ENCODE measurements at places on chromosomes 1 and 21.

GRCh38 chr1:45282351-45282750, 44.3 kb upstream of the HPDL start:
- no peak for DNase-seq

DNA sequence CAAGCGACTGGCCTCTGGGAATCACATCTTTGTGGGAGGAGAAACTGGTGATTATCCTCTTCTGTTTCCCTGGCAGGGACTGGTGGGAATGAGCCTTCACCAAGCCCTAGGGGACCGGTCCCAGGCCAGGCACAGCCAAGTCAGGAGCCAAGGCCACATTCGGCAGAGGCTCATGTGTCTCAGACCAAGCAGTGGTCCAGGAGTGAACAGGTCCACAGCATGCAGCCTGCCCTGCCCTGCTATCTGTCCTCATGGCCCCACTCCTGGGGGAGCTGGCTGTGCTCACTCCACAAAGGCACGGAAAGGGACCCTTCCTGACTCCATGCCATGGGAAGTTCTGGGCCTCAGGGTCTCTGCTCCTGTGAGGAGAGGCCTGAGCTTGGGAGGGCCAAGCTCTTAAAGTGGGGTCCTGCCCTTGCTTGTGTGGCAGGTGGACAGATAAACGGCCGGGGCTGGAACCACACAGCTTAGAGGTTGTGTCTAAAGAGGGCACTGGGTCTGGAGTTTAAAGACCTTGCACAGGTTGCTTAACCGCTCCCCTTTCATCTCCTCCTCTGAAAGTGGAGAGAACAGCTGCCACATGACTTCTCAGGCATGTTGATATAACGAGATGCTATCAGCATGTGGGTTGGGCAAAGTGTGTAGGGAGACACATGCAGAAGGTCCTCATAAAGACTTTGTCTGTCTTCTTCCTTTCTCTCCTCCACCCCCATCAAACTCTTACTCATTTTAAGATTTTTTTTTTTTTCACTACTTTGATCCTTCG, 57.5 kb downstream of the CASQ2 start:
- no peak for DNase-seq

GRCh38 chr1:119621705-119622104, 26.4 kb downstream of the ZNF697 start:
- DNase-seq = no peak

DNA sequence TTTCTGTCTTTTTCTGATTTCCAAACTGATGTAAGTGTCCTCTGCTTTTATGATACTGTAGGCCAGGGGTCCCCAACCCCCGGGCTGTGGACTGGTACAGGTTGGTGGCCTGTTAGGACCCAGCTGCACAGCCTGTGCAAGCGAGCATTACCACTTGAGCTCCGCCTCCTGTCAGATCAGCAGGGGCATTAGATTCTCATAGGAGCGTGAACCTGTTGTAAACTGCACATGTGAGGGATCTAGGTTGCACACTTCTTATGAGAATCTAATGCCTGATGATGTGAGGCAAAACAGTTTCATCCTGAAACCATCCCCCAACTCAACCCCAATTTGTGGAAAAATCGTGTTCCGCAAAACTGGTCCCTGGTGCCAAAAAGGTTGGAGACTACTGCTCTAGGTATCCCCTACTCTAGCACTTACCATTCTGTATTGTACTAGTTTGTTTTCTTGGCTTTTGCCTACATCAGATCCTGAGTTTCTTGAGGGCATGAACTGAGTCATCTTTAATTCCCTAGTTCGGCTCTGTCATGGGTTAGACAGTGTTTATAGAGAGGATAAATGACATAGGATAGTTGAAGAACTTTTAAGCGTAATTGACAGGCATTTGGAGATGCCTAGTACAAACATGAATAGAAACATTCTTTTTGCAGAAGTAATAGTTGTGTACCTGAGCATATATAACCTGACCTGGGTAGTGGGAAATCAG, 4.1 kb downstream of the ABCD3 start:
- no peak for DNase-seq

GRCh38 chr1:175808573-175808972, 65.2 kb upstream of the TNR start:
- DNase-seq = no peak

DNA sequence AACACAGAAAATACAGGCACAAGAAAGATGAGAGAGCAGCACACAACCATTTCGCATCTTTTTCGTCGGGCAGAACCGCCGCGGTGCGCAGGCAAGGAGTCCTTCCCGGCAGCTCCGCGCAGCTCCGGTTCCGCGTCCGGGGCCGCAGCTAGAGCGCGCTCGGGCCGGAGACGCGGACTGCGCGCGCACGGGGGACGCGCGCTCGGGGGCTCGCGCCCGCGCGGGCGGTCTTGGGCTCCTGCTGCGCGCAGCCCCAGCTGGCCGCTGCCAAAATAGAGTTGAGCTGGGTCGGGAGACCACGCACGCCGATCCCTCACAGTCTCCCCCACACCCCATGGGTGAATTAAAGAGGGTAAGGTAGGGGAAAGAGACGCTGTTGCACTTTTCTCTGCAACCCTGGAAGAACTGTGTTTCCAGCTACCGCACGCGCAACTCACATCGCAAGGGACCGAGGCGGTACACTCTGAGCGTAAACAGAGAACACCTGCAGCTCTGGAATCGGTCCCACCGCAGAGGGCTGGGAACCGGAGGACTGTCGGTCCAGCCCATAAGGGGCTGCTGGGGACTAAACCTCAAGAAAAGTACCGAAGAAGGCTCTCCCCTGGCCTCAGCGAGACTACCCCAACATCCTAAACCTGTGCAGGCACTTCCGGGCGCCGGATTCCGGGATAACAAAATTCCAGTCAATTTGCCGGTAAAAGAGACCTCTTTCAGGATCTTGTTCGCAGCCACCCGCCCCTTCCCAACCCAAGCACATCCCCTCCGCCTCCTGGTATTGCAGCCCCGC, 1.7 kb downstream of the NR5A2 start:
- no peak for DNase-seq

GRCh38 chr1:58005212-58005611, 541.3 kb downstream of the OMA1 start:
- DNase-seq = no peak

- DNase-seq = no peak
Observed at GRCh38 chr1:107673006-107673405, 292.0 kb downstream of the VAV3 start.

DNA sequence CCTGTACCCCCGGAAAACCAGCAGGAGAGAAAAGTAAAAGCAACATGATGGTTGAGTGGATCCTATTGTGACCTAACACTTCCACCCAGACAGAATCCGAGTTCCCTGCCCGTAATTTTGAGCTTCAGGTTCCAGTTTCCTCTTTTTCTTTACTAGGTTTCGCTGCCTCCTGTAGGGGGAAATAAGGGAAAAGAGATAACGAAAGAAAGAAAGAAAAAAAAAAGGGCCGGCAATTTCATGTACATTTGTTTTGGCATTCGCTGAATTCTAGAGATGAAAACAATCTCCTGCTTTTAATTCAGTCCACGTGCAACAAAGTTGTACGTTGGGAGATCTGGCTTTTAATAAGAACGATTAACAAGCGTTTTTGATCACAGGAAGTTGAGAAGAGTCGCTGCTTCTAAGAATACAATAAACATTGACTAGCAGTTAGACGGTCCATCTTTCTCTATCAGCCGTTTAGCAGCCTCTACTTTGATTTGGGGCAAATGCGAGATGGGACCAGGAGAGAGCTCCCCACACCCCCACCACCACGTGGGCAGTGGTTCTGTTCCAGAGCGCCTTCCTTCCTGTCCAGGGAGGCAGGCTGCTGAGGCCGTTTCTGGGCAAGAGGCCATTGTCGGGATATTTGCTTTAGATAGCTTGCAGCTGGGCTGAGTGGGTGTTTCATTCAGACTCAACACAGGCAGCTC, 155.9 kb upstream of the RUNX1 start:
- DNase-seq = peak; percentile 56

DNA sequence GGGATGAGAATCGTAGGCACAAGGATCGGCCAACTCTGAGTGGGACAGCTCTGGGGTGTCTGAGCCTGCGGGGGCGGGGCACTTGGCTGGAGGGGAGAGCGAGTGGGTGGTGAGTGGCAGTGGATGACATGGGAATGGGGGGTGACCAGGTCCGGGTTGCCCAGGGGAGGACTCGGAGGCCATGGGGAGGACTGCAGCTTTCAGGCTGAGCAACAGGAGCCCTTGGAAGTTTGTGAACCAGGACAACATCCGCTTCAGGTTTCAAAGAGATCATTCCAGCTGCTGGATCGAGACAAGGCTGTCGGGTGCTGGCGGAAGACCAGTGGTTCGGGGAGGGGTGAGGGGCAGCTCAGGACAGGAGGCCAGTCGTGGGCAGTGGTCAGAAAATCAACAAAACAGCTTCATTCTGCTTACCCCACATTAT, 124.4 kb upstream of the IRF2BP2 start:
- DNase-seq = no peak

DNA sequence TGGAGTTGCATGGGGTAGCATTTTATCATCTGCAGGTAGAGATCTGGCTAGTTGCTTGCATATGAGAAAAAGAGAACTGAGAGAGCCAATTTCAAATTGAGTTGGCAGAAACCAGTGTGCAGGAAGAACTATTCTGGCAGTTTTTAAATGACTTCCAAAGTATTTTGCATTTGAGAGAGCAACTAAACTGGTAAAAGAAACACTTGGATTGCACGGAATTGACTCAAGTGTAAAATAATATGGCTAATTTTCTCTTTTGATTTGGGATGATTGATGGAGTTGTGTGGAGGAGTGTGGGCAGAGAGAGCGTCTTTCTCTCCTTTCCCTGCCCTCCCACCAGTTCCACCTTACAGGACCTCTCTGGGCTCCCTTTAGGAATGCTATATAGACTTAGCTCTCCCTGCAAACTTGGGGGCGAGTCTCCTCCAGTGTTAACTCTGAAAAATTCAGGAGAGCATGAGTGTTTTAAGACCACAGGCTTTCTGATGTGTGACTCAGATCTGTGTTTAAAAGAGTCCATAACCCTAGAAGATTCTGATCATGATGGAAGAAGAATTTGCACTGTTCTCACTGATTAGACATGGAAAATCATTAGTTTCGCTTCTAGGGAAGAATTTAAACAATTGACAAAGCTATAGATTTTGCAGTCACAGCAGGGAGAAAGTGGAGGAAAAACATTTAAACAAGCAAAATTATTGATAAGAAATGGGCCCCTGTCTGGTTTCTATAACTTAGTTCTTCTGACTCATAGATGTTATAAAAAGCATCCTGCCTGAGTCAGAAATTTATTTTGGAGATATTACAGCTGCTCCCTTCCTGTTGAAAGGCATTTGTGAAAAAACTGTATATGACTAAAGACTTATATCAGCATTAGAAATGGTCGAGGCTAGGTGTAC, 24.9 kb upstream of the CTBS start:
- no peak for DNase-seq

DNA sequence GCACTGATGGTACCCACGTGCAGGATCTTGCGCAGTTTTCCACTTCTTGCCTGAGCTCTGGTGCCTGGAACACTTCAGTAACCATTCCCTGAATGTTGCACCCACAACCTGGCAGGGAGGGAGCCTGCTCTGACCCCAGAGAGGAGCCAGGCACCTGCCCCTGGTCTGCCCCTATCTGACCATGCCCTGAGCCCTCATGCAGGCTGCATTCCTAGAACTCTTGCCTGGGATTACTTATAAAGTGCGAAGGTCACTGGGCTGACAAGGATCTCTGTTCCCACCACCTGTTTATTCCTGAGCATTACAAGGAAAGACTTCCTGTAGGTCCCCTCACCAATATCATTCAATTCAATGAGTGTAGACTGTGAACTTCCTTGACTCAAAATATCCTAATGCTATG, 191.9 kb upstream of the FMN2 start:
- no peak for DNase-seq

GRCh38 chr1:15029786-15030185, 123.8 kb upstream of the TMEM51 start:
- DNase-seq = no peak

- no peak for DNase-seq
Observed at GRCh38 chr1:21326861-21327344, 36.6 kb upstream of the ECE1 start.

- DNase-seq = no peak
Observed at GRCh38 chr21:41953249-41953830, 478 bp downstream of the C2CD2 start.
